Retinal pigment epithelial cell (primary cell): ENCODE measurements at places on chromosomes 2 and 18.

GRCh38 chr2:17522303-17522702 is 4.1 kb upstream of the RAD51AP2 start:
- DNase-seq: no peak

DNA sequence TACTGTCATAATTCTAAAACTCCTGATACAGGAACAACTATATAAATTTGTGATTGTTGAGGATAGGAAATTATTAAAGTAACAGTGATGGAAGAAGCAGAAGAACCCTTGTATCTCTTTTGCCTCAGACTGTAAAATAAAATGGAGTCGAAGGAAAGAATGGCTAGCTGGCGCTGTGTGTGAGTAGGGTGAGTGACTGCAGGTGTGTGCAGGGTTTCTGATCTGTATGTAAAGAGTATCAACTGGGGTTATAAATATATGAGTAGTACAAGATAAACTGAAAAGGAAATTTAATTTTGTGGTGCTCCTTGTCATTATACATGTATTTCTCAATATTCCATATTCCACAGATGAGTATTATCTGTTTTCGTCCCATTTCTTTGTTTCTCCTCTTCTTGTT is 15.2 kb downstream of the POLI start:
- no peak for DNase-seq

- DNase-seq: no peak
These were observed 138.4 kb upstream of the ALPP start for GRCh38 chr2:232239951-232240681.

- DNase-seq: no peak
These were observed 124.0 kb downstream of the SMAD7 start for GRCh38 chr18:48826806-48827205.

DNA sequence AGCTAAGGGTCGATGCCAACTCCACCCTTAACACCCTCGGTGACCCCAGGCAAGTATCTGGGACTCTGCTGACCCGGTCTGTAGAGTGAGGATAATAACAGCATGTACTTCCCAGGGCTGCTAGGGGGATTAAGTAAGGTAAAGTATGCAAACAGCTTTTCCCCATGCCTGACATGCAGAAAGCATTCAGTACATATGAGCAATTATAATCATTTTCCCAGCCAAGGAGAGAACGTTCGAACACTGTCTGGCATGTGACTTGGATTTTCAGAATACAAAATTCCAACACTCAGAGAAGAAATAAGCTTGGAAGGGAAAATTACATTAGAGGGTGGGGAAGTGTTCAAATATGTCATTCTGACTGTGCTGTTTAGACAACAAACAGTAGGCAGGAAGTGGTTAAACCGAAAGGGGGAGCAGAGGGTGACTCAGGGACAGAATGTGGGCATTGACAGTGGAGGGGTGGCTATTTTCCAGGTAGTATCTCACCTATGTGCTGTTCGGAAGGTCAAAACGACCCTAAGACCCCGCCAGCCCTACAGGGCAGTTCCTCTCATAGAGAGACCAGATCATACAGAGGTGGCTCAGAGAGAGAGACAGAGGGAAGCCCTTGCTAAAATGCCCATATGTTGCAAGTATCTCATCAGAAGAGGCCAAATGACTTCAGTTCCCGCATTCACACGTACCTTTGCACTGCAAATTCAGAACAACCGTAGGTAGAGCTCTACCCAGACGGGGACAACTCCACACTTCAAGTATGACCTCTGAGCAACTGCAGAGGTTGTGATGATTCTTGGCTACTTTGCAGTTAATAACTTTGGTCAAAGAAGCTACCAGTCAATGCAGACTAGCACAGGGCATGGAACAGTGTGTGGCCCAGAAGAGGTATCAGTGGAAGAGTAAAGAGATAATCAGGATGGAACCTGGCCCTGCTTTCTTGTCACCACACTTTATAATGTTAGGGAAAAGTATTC is 14.8 kb downstream of the ASPRV1 start:
- peak; percentile 96 for DNase-seq

DNA sequence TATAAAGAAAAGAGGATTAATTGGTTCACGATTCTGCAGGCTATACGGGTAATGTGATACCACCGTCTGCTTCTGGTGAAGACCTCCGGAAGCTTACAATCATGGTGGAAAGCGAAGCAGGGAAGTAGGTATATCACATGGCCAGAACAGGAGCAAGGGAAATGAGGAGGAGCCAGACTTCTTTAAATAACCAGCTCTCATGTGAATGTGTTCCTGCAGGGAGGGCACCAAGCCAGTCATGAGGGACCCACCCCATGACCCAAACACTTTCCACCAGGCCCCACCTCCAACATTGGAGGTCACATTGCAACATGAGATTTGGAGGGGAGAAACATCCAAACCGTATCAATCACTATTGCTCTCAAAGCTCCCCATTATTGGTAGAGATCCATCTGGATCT is 61.8 kb downstream of the EFEMP1 start:
- peak; percentile 55 for DNase-seq

DNA sequence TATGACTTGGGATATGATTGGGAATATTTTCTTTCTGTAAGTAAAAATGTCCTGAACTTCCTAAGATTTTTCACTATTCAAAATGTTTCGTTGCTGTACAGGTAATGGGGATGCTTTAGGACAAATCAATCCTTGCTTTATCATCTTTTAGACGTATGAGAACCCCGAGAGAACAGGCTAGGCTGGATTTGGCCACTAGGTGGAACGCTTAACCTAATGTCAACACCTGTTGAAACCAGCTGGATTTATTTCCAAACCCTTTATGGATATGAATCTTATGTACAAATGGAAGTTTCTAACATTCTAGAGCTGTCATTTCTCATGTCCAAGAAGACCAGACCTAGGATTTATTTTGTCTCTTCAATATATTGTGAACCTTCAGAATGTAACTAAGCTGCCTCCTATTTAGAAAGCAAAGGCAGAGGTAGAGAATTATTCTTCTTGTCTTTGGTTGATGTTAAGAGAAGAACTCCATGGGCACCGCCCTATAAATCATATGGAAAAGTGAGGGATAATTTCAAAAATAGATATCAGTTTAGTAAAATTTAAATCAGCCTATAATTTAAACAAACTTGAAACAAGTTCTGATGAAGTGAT is 96.7 kb downstream of the PMAIP1 start:
- DNase-seq: no peak

DNA sequence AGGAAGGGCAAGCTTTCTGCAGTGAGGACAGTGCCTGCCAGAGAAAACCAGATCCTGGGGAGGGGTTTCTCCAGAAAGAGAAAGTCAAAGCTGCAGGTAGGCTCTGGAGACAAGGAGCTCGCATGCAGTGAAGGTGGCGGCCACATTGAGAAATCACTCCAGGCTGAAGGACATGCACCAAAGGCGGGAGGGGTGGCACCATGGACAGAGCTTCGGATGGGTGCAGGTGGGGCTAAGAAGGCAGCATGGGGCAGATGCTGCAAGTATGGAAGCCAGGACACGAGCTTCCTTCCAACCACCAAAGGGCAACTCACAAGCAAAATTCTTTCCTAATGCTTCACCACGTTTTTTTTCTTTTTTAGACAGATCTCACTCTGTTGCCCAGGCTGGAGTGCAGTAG is 104.4 kb upstream of the SLC35G4 start:
- no peak for DNase-seq

- DNase-seq: no peak
These were observed 70.0 kb upstream of the ZNF236 start for GRCh38 chr18:76752400-76752799.

GRCh38 chr2:190718652-190719526 is 70.0 kb downstream of the NAB1 start:
- peak; percentile 70 for DNase-seq

DNA sequence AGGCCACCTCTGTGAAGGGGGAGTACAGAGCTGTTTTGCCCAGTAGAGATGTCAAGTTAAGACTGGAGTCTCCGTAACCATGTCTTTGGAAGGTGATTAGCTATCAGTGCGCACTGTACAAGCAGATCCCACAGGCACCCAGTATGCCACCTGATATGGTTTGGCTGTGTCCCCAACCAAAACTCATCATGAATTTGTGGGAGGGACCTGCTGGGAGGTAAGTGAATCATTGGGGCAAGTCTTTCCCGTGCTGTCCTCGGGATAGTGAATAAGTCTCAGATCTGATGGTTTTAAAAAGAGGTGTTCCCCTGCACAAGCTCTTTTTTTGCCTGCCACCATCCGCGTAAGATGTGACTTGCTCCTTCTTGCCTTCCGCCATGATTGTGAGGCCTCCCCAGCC is 90.2 kb downstream of the ACTR2 start:
- DNase-seq: no peak

DNA sequence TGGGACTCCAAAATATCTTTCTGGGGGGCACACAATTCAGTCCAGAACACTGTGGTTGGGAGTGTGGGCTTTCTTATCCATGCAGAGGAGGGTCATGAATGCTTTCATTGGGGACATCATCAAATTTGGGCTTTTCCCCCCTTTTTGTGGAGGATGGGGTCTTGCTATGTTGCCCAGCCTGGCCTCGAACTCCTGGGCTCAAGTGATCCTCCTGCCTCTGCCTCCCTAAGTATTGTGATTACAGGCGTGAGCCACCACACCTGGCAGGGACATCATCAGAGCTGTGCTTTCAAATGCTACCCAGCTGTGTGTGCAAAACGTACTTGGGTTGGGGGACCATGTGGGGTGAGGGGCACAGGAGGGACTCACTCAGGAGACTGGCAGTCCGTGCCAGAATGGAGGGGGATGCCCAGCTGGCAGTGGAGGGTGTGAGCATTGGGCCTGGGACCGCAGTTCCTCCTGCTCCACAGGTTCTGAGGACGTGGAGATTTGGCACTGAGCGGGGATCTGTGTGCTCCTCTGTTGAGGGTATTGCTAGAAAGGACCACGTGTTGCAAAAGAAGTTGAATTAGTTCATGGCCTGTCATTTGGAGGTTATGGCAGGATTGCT is 24.4 kb downstream of the EMILIN2 start:
- no peak for DNase-seq

GRCh38 chr2:112795774-112796173 is 11.5 kb upstream of the IL1A start:
- DNase-seq: no peak

- no peak for DNase-seq
These were observed 686.8 kb upstream of the ZEB2 start for GRCh38 chr2:145206496-145207281.

DNA sequence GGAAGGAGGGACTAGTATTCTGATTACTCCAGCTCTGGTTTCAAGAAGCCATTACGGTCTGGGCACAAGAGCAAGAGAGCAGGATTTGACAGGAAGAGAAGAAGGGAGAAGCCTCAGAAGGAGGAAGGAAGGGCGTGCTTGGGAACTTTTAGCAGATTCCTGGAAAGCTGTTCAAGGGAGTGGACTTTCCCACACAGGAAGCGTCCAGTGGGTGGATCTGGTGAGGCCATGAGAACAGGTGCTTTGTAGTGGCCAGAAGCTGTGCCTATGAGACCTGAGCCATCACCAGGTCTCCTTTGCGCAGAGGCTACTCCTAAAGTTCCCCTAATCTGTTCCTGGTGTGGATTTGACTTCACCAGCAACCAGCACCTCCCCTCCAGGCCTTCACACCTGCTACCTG is 62.3 kb downstream of the CD226 start:
- DNase-seq: no peak

- no peak for DNase-seq
These were observed 178.1 kb downstream of the NCKAP5 start for GRCh38 chr2:133390156-133390555.
